A673 (cell line): ENCODE measurements at places on chromosomes 4 and X.

- peak; percentile 10 for DNase-seq
Observed at GRCh38 chr4:152063621-152064240, 302.9 kb upstream of the GATB start.

DNA sequence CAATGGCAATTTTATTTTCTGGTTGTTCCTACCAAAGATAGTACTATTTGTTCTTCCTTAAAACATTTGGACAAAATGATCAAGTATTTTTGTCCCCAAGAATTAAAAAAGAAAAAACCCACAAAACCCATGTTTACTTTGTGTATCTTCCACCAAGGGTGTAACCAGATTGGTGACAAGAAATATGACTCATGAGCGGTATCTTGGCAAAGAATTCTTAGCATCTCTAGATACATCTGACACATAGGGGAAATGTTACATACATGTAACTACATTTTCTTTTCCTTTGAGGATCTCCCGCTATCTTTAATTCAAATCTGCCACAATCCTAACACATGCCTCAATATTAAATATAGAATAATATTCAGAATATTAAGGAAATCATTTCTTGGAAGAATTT is 78.7 kb downstream of the WDFY3 start:
- peak; percentile 24 for DNase-seq

GRCh38 chr4:166981847-166982246 is 252.4 kb downstream of the SPOCK3 start:
- DNase-seq, result no peak

DNA sequence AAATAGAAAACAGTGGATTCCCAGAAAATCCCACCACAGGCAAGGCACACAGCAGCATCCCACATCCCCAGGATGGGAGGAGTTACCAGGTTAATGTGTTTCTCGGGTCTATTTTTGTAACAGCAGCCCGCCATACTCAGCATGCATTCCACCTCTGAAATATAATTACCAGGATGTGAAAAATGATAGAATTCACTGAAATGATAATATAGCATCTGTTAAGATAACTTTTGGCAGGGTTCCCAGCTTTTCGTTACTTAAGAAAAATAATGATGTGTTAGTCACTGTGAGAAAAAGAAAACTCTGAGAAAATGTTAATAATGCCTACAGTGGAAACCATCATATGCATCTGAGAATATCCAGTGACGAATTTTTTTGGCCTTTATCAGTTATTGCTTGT is 87.1 kb downstream of the VCX2 start:
- DNase-seq, result peak; percentile 31

- no peak for DNase-seq
Observed at GRCh38 chr4:141853091-141853764, 216.8 kb downstream of the IL15 start.

GRCh38 chrX:20026278-20026677 is 35.4 kb upstream of the BCLAF3 start:
- peak; percentile 20 for DNase-seq

GRCh38 chrX:111394569-111394968 is 17.4 kb downstream of the DCX start:
- no peak for DNase-seq

- DNase-seq, result peak; percentile 78
Observed at GRCh38 chrX:109475174-109475891, 6.6 kb downstream of the GUCY2F start.

DNA sequence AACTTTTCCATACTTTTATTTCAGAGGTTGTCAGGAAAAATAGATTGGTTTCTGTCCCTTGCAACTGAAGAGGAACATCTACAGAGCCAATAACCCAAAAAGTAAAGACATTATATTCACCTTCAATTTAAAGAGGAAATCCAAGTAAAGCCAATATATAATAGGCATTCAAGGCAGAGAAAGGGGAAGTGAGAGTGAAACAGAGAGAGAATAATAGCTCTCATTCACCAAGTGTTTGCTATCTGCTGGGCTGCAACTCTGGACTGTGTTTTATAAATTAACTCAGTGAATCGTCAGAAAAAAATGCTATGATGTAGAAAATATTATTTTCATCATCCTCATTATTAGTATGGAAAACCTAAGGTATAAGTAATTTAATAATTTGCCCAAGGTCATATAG is 448.5 kb downstream of the TRAM1L1 start:
- no peak for DNase-seq

DNA sequence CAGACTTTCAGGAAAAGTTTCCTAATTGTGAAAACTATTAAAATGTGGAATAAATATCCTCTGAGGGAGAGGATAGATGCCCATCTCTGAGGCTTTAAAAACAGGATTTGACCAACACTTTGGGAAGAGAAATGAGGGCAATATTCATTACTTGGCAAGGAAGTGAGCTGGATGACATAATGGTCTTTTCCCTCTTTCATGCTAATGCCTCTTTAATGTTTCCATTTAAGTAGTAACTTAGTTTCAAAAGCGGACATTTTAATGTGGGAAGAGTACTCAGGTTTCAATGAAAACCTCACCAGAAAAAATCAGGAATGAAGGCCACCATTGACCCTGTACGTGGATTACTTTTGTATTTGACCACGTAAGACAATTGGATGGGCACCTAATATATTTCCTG is 503.3 kb downstream of the ANKRD50 start:
- no peak for DNase-seq
